ENCODE measurements at places on chromosomes 5 and 9. TPM values are rescaled to one million over a fixed set of nuclear protein-coding genes. Genes with fewer than 3 reads are reported as not detected.

Gene NR2F1-AS1
- not detected for polyA plus RNA-seq

DNA sequence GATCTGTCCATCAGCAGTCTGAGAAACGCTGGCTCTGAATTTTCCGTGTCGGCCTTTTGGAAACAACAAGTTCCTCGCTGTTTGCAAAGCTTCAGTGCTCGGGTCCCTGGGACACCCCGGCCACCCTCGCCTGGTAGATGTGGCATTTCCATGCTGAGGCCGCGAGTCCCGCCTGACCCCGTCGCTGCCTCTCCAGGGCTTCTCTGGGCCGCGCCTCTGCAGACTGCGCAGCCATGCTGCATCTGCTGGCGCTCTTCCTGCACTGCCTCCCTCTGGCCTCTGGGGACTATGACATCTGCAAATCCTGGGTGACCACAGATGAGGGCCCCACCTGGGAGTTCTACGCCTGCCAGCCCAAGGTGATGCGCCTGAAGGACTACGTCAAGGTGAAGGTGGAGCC lies 4.7 kb downstream of the NTNG2 start:
- DNase-seq, result no peak

Gene CCNJL
- polyA plus RNA-seq, result 29.7 TPM

Gene FGF10
- not detected for polyA plus RNA-seq

DNA sequence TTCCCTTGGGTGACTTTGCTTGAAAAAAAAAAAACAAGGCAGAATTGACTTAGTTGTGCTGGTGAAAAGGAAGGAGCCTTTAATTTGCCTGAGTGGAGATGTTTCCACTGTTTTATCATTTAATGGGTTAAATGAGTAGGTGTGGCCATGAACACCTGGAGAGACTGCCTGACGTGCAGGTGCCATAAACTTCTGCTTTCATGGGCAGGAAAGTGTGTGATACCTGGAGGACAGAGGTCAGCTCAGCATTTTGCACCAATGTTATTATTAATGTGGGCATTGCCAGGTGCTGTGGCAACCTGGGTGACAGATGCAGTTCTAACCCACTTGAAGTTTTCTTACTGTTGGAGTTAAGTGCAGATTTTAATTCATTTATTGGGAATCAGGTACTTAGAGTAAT lies 145.4 kb downstream of the CD180 start:
- no peak for DNase-seq

GRCh38 chr5:85500869-85501268 lies 1116.2 kb upstream of the EDIL3 start:
- no peak for DNase-seq

- DNase-seq, result peak; percentile 73
These were observed 6.3 kb upstream of the IRF1 start for GRCh38 chr5:132496631-132497487.
